ENCODE measurements at places on chromosomes 7 and 10. TPM values are rescaled to one million over a fixed set of nuclear protein-coding genes. Genes with fewer than 3 reads are reported as not detected.

- H3K27me3 ChIP-seq = no peaks in the 10 kb centered on the region
- no peaks in the 10 kb centered on the region for H3K4me1 ChIP-seq
- H3K36me3 ChIP-seq = no peaks in the 10 kb centered on the region
These were observed 129.2 kb upstream of the UNC5B start for GRCh38 chr10:71082960-71083715.

- H3K36me3 ChIP-seq = peaks cover 4% of the 10 kb centered on the region
- no peaks in the 10 kb centered on the region for H3K4me1 ChIP-seq
- no peaks in the 10 kb centered on the region for H3K27me3 ChIP-seq
- H3K27ac ChIP-seq = no peak overlapping the region
- H3K4me3 ChIP-seq = no peak overlapping the region
These were observed 211.0 kb downstream of the TCF7L2 start for GRCh38 chr10:113161066-113161465.

DNA sequence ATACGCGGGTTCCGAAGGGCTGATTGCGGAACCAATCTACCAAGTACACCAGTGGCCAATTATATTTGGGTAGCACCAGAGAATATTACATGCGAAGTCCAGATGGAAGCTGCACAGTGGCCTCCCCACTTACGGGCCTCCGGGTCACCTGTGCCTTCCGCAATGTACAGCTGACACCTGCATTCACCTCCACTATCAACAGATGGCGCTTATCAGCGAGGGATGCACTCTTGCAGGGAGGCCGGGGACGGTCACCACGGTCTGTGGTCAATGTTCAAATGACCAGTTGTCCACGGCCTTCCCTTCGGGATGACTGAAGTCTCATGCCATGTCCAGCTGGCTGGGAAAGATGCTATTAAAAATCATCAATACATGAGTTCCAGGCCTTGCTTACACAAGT, 47.6 kb downstream of the SLIT1 start:
- no peak overlapping the region for H3K27ac ChIP-seq
- no peaks in the 10 kb centered on the region for H3K4me1 ChIP-seq
- no peak for DNase-seq
- no peak overlapping the region for H3K4me3 ChIP-seq
- H3K27me3 ChIP-seq = peaks cover 10% of the 10 kb centered on the region
- no peaks in the 10 kb centered on the region for H3K36me3 ChIP-seq

DNA sequence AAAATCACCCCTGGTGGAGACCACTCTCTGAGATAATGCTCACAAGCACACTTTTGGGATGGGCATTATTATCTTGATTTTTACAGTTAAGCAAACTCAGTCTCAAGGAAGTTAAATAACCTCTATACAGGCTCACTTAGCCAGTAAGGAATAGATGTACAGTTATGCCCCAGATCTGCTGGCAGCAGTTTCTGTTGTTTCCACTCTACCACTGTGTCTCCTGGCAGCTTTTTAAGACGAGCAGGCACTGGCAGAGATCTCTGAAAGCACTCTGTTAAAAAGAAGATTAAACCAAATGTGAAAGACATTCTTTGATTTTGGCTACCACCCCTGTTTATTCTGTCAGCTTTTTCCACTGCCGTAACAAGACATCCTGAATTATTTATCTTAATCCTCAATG, 73.2 kb downstream of the SRI start:
- no peak overlapping the region for H3K4me3 ChIP-seq
- no peaks in the 10 kb centered on the region for H3K27me3 ChIP-seq
- H3K4me1 ChIP-seq = no peaks in the 10 kb centered on the region
- H3K27ac ChIP-seq = no peak overlapping the region
- H3K36me3 ChIP-seq = no peaks in the 10 kb centered on the region
- DNase-seq = no peak

DNA sequence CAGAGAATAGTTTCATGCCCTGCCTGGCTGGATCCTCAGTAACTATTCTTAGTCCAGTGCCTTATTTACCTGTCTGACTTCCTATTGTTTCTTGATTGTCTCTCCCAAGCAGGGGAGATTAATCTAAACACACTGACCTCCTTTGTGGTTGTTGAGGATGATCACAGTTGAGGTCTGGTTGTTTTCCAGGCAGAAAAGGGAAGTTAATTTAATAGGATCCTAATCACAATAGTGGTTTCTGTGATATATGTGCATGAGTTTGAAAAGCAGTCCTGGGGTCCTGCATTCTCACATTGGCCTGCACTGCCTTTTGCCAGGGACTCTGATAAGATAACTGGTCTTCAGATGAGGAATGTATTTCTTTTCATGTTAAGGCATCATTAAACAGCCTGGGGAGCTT, 130.1 kb downstream of the SND1 start:
- H3K4me3 ChIP-seq = no peak overlapping the region
- no peaks in the 10 kb centered on the region for H3K27me3 ChIP-seq
- DNase-seq = no peak

DNA sequence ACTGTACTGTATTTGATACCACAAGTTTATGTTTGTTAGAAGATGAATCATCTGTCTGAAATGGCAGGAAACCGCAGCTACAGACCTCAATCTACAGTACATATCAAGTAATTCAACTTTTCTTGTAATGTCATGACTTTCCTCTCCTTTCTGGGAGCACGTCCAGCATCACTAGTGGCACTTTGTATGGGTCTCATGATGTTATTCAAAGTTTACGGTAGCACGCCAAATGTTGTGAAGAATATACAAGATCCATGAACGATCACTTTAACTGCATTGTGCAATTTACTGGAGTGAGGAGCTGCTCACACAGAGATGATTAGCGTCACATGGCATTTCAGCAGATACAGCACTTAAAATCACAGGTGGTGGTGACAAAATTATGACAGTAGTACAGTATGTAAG, 257.8 kb upstream of the GNAI1 start:
- H3K27ac ChIP-seq = no peak overlapping the region
- no peaks in the 10 kb centered on the region for H3K4me1 ChIP-seq
- H3K4me3 ChIP-seq = no peak overlapping the region
- no peak for DNase-seq
- H3K27me3 ChIP-seq = no peaks in the 10 kb centered on the region
- no peaks in the 10 kb centered on the region for H3K36me3 ChIP-seq

DNA sequence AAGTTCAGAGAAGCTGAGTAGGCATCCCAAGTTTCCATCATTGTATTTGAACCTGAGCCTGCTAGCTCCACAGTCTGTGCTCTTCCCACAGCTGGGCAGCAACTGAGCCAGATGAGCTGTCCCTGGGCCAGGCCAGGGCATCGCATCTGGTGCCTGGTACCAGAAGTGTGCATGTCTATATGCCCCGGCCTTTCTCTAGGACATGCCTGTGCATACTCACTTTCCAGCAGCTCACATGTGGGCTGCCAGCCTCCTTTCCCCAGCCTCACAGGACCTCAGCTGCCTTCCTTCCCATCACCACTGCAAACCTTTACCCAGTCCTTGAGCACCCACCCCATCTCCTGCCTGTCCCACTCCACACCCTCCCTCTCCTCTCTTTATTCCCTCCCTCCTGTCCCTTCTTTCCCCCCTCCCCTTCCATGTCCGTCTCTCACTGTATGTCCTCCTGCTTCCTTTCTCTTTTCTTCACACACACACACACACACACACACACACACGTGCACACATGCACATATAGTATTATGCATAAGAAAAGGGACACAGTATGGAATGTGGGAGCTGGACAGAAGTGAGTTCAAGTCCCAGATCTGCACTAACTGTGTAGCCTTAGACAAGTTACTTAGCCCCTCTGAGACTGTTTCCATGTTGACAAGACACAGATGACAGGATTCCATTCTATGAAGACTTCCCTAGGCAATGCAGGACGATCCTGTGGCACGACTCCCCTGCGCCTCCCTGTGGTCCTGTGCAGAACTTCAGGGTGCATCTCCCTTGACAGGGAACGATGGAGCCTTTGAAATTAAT, 10.9 kb downstream of the CDHR1 start:
- no peak overlapping the region for H3K27ac ChIP-seq
- no peaks in the 10 kb centered on the region for H3K4me1 ChIP-seq
- no peaks in the 10 kb centered on the region for H3K36me3 ChIP-seq
- H3K4me3 ChIP-seq = no peak overlapping the region
- no peaks in the 10 kb centered on the region for H3K27me3 ChIP-seq

GRCh38 chr7:103343758-103344452, 662 bp downstream of the DNAJC2 start:
- no peaks in the 10 kb centered on the region for H3K36me3 ChIP-seq
- no peaks in the 10 kb centered on the region for H3K27me3 ChIP-seq
- peak overlapping the region; percentile 82 for H3K27ac ChIP-seq
- peaks cover 33% of the 10 kb centered on the region for H3K4me1 ChIP-seq
- no peak for DNase-seq

GRCh38 chr10:30763918-30764317, 134.4 kb upstream of the LYZL2 start:
- no peaks in the 10 kb centered on the region for H3K36me3 ChIP-seq
- no peak overlapping the region for H3K27ac ChIP-seq
- DNase-seq = no peak
- H3K4me1 ChIP-seq = no peaks in the 10 kb centered on the region
- no peaks in the 10 kb centered on the region for H3K27me3 ChIP-seq
- no peak overlapping the region for H3K4me3 ChIP-seq

DNA sequence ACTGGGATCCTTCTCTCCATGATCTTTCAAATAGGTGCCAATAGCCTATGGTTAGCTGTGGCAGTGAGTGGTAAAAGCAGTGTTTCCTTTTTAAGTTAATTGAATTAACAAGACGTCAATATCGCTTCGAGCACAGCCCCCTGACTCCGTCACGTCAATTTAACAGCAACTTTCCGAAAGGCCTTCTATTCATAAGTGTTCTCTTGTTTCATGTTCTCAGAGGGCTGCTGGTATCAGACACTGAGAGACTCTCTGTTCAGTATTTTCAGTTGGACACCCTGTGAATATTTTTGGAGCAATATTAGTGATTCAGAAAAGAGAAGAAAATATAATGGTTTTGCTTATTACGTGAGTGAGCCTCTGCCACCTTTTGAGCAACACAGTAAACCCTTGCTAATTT, 174.2 kb upstream of the INSYN2A start:
- H3K4me3 ChIP-seq = no peak overlapping the region
- H3K27ac ChIP-seq = no peak overlapping the region
- DNase-seq = no peak
- no peaks in the 10 kb centered on the region for H3K36me3 ChIP-seq
- no peaks in the 10 kb centered on the region for H3K27me3 ChIP-seq
- H3K4me1 ChIP-seq = no peaks in the 10 kb centered on the region

DNA sequence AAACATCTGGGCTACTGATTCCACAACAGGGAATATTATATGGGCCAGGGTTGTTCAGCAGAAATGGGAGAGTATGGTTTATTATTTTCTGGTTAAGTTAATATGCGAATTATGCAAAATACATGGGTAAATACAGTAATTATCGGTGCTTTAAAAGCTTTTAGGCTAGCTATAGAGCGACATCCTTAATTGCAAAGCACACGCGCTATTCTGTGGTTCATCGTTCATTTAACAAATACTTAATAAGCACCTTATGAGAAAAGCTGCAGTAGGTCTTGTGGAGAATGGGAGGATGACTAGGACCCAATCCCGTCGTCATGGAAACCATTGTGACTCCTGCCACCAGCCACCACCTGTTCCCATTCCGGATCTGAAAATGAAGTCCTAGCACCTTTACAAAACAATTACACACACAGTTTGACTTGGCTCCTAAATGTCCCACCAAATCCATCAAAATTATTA, 623 bp upstream of the CEP41 start:
- H3K27me3 ChIP-seq = no peaks in the 10 kb centered on the region
- no peaks in the 10 kb centered on the region for H3K36me3 ChIP-seq
- peak overlapping the region; percentile 95 for H3K27ac ChIP-seq

- no peaks in the 10 kb centered on the region for H3K36me3 ChIP-seq
- no peak for DNase-seq
- no peaks in the 10 kb centered on the region for H3K4me1 ChIP-seq
- no peak overlapping the region for H3K4me3 ChIP-seq
- no peaks in the 10 kb centered on the region for H3K27me3 ChIP-seq
These were observed 14.9 kb downstream of the OLAH start for GRCh38 chr10:15058689-15059088.

- no peak overlapping the region for H3K4me3 ChIP-seq
- no peaks in the 10 kb centered on the region for H3K4me1 ChIP-seq
- no peaks in the 10 kb centered on the region for H3K36me3 ChIP-seq
- no peaks in the 10 kb centered on the region for H3K27me3 ChIP-seq
- H3K27ac ChIP-seq = no peak overlapping the region
These were observed 71.5 kb downstream of the IDE start for GRCh38 chr10:92502296-92502808.

DNA sequence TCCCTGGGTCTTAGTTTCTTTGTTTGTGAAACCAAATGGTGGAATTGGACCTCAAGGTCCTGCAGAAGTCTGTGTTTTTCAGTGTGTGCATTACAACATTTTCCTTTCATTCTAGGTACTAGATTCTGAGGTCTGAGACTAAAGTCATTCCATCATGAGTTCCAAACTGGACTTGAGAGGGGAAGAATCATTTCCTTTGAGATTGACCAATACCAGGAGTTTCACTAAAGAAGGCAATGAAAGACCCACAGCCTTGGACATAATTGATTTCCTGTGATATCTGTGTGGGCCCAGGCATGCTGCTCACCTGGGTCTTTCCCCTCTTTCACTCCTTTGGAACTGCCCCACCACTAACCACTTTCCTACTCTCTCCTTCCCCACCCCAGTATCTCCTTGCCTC, 18.2 kb downstream of the TAS2R41 start:
- H3K4me3 ChIP-seq = no peak overlapping the region
- no peaks in the 10 kb centered on the region for H3K27me3 ChIP-seq
- no peak for DNase-seq
- no peak overlapping the region for H3K27ac ChIP-seq

- H3K36me3 ChIP-seq = no peaks in the 10 kb centered on the region
- peak overlapping the region; percentile 93 for H3K27ac ChIP-seq
- peaks cover 40% of the 10 kb centered on the region for H3K4me1 ChIP-seq
- no peak for DNase-seq
- H3K27me3 ChIP-seq = no peaks in the 10 kb centered on the region
These were observed 907 bp upstream of the IFRD1 start for GRCh38 chr7:112449353-112449752.

DNA sequence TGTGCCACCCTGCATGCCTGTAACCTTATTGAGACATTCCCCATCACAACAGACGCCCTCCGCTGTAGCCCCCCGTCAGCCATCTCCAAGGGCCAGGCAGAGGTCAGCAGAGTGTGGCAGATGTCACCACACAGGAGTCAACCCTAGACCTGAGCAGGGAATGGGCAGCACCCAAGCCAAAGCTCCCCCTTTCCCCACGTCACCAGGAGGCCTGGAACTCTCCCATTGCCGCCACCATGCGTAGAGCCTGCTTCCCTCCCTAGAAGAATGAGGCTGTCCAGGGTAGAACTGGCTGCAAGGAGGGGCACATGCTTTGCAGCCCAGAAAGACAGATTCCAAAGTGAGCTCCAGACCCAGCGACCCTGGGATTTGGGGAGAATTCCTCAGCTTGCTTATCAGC, 342.9 kb downstream of the TNS3 start:
- DNase-seq = no peak
- H3K36me3 ChIP-seq = no peaks in the 10 kb centered on the region
- no peaks in the 10 kb centered on the region for H3K27me3 ChIP-seq
- no peak overlapping the region for H3K4me3 ChIP-seq
- no peaks in the 10 kb centered on the region for H3K4me1 ChIP-seq
- no peak overlapping the region for H3K27ac ChIP-seq

GRCh38 chr7:96614154-96614867, 95.3 kb downstream of the SEM1 start:
- H3K36me3 ChIP-seq = no peaks in the 10 kb centered on the region
- H3K27ac ChIP-seq = no peak overlapping the region
- no peaks in the 10 kb centered on the region for H3K27me3 ChIP-seq
- no peaks in the 10 kb centered on the region for H3K4me1 ChIP-seq
- H3K4me3 ChIP-seq = no peak overlapping the region

The C10orf53 gene
- not detected for polyA plus RNA-seq

The TFAM gene
- polyA plus RNA-seq = 18.8 TPM

The PHYHIPL gene
- 0.03 TPM for polyA plus RNA-seq

The OTUD1 gene
- polyA plus RNA-seq = 60.9 TPM

The INA gene
- 0.04 TPM for polyA plus RNA-seq

The CCDC146 gene
- polyA plus RNA-seq = 3.5 TPM

The GBX1 gene
- polyA plus RNA-seq = not detected

The KCND2 gene
- not detected for polyA plus RNA-seq

The CRYGN gene
- not detected for polyA plus RNA-seq

The ITGB8 gene
- polyA plus RNA-seq = 0.64 TPM
